Stimulated activated CD4-positive, alpha-beta T cell treated with anti-CD3 and anti-CD28 coated beads, Interleukin-15, amount 100 ng/mL, for 24 hours (primary cell): ENCODE measurements at places on chromosomes 11 and 22.

DNA sequence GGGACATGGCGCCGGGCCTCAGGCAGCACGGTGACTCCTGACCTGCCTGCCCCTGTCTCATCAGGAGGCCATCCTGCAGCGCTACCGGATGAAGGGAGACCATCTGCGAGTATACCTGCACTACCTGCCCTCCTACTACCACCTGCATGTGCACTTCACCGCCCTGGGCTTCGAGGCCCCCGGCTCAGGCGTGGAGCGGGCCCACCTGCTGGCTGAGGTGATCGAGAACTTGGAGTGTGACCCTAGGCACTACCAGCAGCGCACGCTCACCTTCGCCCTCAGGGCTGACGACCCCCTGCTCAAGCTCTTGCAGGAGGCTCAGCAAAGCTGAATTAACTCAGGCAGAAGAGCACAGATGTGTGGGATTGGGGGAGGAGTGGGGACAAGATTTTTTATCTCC lies 10.2 kb upstream of the ST3GAL4 start:
- DNase-seq, result no peak

DNA sequence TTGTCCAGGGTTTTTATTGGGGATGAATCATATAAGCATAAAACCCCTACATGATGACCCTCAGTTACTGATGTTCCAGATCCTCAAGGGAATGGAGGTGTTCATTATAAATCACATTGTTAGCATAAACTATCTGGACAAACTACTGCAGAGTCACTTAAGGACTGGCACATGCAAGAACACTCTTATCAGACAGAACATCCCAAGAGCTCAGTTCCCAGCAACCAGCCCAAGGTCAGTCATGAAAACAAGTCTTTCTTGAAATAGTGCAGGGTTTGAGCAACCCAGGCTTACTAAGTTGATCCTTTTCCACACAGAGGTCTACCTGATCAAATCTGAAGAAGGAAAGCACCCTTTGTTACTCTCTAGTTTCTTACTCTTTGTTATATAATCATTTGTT lies 13.5 kb upstream of the PTS start:
- no peak for DNase-seq

DNA sequence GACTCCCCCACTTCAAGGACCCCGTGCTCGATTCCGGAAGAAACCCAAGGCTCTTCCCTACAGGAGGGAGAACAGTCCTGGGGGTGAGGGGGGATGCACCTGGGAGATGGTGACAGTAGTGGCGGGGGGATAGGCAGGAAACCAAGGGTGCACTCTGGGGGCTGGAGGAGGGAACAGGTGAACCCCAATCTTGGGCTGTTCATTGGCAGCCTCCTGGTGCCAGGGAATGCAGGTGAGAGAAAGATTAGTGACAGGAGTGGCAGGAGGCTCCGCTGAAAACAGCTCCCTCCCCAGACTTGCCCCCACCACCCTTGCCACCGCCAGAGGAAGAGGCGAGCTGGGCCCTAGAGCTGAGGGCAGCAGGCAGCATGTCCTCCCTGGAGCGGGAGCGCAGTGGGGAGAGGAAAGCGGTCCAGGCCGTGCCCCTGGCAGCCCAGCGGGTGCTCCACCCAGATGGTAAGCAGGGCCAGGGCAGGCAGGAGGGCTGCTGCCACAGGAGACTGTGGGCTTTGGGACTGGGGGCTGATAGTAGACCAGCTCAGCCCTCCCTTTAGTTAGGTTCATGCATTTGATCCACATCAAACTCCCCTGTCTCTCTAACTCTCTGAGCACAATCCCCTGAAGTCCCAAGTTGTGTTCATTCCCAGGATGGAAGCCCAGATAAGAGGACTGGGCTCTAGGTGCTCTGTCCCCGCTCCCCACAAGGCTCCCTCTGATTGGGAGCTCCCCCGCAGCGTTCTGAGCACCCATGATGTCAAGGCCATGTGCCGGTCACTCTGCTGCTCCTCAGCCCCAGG lies 14.5 kb downstream of the ROBO3 start:
- DNase-seq, result no peak

- peak; percentile 15 for DNase-seq
Measured at GRCh38 chr11:68780829-68781228, 29.5 kb upstream of the TESMIN start.

GRCh38 chr22:21444701-21445436 lies 22.3 kb upstream of the TMEM191C start:
- no peak for DNase-seq

GRCh38 chr11:84384731-84385130 lies 1098.6 kb upstream of the CCDC90B start:
- DNase-seq, result peak; percentile 28

DNA sequence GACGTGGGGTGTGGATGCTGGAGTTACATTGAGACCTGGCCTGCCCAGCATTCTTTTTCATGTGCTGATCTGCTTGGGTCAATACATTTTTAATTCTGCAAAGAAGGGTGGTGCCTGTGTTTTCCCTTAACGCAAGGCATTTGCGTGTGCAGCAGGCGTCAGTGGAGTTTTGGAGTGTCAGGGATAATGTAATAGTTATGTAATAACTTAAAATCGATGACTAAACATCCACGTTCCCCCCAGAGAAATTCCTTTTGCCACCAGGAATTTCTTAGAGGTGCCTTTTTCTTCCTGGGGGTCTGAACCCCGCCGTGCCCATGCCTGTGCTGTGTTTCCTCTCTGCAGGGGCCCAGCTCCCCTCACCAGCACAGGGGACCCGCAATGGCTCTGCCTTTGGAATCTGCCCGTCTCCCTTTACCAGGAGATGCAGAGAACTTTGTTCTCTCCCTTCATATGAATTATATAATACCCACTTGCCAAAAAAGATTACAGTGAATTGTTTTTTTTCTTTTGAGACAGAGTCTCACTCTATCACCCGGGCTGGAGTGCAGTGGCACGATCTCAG lies 62.6 kb downstream of the TBC1D22A start:
- no peak for DNase-seq

DNA sequence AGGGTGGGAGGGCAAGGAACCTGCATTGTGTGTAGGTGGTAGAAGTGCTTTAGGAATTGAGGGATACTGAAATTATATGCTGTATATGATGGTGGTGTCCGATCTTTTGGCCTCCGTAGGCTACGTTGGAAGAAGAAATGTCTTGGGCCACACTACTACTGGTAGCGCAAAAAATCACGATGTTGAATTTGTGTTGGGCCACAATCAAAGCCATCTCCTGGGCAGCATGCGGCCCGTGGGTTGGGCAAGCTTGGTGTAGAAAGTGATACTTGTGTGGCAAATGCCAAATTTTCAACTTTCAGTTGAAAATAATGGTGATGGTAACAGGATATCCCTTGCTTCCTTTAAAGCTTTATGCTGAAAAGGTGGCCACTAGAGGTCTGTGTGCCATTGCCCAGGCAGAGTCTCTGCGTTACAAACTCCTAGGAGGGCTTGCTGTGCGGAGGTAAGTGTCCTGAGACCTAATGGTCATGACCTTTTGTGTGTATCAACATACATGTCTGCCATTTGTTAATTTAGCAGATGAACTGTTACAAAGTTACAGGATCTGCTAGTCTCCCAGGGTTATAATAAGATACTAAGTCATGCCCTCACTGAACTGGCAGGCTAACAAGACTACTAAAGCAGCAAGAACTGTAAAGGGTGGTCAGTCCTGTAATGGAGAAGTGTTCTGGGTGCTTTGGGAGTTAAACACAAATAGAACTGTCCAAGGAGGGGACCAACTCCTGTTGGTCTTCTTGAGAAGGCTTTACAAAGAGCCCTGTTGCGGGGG lies 2.9 kb downstream of the RPS3 start:
- DNase-seq, result no peak

DNA sequence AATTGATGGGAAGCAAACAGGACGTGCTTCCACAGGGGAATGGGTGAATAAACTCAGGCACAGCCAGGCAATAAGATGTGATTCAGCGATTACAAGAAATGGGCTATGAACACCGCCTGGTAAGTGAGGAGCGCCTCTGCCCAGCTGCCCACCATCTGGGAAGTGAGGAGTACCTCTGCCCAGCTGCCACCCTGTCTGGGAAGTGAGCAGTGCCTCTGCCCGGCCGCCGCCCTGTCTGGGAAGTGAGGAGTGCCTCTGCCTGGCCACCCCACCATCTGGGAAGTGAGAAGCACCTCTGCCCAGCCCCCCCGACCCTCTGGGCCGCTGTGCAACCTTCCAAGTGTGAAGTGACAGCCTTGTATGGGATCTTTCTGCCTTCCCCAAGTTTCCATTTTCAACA lies 73.2 kb upstream of the PRR5 start:
- DNase-seq, result no peak

DNA sequence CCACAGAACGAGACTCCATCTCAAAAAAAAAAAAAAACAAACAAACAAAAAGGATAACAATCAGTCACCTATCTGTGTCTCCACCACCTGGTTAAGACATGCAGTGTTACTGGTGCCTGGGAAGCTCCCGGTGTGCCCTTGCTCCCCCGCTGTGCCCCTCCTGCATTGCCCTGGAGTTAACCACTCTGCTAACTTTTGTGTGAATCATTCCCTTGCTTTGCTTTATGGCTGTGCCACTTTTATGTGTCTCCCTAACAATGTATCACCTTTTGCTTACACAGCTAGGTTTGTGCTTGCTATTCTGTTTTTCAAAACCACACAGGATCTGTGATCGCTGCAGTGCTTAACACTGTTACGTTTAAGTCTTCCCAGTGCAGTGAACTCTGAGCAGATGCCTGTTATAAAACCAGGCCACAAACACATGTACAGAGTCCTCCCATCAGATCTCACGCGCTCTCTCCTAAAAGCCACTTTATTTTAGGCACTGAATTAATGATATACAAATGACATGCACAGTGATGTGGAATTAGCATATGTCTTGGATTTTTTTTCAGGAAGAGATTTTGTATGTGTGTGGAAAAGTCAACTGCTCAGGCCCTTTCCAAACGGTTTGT lies 69.9 kb downstream of the BUD13 start:
- DNase-seq, result no peak

- DNase-seq, result no peak
Measured at GRCh38 chr11:50088231-50088630, 55.6 kb downstream of the OR4C45 start.

- no peak for DNase-seq
Measured at GRCh38 chr11:93646399-93646798, 15.1 kb upstream of the CEP295 start.

DNA sequence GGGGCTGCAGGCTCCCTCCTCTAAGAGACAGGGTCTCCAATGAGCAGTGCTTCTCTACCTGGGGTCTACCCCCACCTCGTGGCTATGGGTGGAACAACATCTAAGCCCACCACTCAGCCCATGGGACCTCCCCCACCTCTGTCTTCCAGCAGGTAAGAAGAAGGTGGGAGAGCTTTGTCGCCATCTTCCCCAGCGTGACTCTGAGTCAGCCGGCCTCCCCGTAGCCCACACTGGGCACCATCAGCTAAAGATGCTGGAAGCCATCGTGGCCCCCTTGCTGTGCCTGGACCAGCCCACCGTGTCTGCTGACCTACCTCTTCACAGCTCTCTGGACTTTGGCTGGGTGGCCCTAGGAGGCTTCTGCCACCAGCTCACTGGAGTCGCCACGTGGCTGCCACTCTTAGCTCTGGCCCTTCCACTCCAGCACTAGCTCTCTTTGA lies 944 bp downstream of the C11orf86 start:
- DNase-seq, result peak; percentile 45

DNA sequence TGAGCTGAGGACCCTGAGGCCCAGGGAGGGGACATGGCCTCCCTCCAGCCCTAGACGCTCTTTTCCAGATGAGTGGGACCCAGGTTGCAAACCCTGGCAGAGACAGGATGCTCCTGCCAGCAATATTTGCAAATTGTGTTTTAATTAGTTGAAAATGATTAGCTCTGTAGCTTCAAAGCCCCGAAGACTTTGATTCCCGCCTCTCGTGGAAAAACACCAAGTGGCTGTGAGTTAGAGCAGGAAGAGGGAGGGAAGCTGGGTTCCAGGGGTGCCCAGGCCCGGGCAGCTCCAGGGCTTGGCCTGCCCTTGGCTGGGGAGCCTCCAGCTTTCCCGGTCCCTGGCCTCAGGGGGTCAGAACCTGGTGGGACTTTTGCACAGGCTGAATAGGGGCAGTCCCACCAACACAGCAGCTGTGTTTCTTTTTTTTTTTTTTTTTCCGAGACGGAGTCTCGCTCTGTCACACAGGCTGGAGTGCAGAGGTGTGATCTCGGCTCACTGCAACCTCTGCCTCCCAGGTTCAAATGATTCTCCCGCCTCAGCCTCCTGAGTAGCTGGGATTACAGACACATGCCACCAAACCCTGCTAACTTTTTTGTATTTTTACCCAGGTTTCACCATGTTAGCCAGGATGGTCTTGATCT lies 101.6 kb upstream of the RTL6 start:
- no peak for DNase-seq

- no peak for DNase-seq
Measured at GRCh38 chr11:109970516-109971183, 122.5 kb upstream of the ZC3H12C start.

GRCh38 chr22:44259366-44260215 lies 53.2 kb downstream of the SHISAL1 start:
- no peak for DNase-seq

GRCh38 chr11:119978696-119979095 lies 159.2 kb downstream of the TRIM29 start:
- DNase-seq, result no peak

- no peak for DNase-seq
Measured at GRCh38 chr11:94809251-94809650, 41.1 kb downstream of the AMOTL1 start.

DNA sequence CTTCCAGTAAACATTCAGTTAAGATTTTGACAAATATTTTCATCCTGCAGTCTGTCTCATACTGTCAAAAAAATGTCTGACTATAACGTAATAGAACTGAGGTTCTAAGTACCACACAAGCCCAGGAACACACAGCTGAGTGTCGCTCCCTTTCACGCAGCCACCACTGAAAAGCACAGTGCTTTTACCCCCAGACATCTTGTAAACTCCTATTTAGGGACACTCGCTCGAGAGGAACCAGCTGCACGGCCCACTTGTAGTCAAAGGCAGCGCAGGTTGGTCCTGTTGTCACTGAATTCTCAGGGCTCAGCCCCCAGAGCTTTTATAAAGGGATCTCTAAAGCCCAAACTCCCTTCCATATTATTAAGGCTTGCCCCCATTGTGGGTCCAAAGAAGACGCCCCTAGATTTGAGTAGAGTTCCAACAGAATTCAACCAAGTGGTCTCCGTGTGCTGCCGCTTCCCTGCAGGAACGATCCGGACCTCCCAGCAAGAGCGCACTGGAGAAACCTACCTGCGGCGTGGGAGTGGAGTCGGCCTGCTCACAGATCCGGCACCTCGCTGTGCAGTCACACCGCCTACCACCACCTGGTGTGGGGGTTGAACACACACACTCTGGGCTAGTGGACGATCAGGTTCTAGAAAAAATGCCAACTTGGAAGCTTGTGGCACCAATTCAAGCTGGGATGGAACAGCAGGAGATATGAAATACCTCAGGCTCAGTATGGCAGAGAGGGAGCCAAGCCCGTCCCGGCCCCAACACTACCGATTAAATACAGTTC lies 23.4 kb downstream of the ASPHD2 start:
- DNase-seq, result no peak

GRCh38 chr11:106464728-106465127 lies 387.3 kb downstream of the AASDHPPT start:
- no peak for DNase-seq

DNA sequence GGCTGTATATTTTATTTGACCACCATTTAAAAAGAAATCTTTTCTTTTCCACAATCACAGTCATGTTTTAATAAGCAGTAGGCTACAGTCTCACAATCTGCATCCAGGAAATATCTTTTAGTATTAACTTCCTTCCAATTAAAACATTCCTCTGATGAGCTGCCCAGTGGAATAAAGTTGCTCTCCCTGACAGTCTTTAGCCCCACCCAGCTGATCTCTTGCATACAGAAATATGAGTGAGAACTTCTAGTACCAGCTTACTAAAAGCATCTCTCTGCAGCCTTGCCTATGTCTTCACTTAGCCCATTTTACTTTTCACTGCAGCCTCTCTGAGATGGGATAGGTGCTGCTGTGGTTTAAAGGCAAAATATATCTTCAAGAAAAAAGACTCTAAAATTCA lies 143.4 kb upstream of the ANO3 start:
- no peak for DNase-seq
